ENCODE measurements at places on chromosomes 2 and 18. TPM values are rescaled to one million over a fixed set of nuclear protein-coding genes. Genes with fewer than 3 reads are reported as not detected.

GRCh38 chr2:176830362-176830761 lies 382.2 kb upstream of the HNRNPA3 start:
- no peak for DNase-seq

DNA sequence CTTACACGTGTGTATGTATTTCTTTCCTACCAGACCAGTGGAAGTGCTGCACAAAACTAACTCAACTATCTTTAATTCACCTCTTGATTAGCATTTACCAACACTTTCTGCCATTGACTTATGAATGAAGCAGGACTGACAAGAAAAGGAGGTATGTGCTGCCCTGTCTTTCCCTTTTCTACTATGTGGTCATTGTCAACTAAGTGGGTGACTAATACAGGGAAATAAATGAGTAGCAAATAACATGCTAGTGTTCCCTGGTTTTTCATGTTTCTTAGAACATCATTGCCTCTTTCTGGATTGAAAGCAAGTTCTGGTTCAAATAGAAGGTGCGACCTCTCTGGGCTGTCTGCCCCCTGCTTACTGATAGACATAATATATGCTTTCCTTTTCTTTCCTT lies 58.0 kb downstream of the LINC00305 start:
- DNase-seq: no peak

The C2orf74 gene
- 46.1 TPM for polyA plus RNA-seq

DNA sequence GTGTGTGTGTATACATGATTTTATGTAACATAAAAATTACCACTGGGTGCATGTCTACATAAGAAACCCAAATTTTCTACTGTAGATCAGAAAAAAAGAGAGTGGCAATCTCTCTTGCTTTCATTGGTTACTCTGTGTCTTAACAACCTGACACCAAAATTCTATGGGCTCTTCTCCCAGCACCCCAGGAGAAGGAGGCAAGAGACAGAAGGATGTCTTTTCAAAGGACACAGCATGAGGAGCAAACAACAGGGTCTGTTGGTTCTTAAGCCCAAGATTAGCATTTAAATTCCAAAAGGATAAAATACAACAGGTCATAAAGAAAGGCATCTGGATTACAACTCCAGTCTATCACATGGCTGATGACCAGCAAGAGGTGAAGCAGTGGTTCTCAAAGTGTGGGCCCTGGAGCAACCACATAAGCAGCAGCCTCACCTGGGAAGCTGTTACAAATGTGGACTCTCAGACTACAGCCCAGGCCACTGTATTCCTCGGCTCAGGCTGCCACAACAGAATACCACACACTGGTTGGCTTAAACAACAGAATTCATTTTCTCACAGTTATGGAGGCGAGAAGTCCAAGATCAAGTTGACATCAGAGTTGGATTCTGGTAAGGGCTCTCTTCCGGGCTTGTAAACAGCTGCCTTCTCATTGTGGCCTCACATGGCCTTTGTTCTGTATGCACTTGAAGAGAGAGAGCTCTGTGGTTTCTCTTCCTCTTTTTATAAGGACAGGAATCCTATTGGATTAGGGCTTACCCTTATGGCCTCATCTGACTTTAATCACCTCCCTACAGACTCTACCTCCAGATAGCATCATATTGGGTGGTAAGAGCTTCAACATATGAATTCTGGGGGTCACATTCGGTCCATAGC lies 79.8 kb upstream of the RNF152 start:
- no peak for DNase-seq

- DNase-seq: no peak
Observed at GRCh38 chr2:33681364-33681757, 82.3 kb upstream of the FAM98A start.

The COL3A1 gene
- 1,258 TPM for polyA plus RNA-seq
